C1 segment of cervical spinal cord (tissue), 14 donors: ENCODE measurements at places on chromosomes 11 and 22.

DNA sequence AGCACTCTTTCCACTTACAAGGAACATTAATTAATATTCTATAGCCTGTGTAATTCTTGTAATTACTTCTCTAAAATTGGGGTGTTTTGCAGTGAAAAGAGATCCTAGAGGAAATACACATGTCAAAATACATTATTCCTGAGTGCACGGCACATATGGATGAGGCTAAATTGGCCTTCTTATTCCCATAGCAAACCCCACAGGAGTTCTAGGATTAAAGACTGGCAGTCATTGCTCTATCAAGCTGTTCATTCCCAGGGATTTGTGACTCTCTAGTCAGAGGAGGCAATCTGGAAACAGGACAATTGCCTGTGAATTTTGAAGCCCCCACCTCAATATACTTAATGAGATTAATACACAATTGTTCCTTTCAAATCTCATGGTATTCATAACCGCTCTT is 145.9 kb upstream of the OPCML start:
- no peak for DNase-seq

GRCh38 chr11:91081440-91082043 is 858.7 kb upstream of the CHORDC1 start:
- no peak for DNase-seq

GRCh38 chr22:23675502-23676415 is 15.1 kb upstream of the RGL4 start:
- DNase-seq = no peak

DNA sequence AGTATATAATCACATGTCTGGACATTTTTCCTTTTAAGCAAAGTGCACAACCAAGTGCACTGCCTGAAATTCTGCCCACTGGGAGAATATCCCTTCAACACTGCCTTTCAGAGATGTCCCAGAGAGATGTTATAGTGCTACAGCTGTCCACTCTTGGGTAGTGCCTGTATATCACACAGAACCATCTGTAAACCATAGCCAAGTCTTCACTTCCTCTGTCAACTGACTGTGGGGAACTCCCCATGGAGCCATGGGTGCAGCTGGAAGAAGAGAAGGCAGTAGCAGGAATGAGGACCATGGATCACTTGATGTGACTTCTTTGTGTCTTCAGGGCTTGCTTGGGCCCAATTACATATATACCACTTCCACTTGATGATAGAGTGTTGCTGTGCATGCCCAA is 44.6 kb upstream of the LIN7C start:
- no peak for DNase-seq

DNA sequence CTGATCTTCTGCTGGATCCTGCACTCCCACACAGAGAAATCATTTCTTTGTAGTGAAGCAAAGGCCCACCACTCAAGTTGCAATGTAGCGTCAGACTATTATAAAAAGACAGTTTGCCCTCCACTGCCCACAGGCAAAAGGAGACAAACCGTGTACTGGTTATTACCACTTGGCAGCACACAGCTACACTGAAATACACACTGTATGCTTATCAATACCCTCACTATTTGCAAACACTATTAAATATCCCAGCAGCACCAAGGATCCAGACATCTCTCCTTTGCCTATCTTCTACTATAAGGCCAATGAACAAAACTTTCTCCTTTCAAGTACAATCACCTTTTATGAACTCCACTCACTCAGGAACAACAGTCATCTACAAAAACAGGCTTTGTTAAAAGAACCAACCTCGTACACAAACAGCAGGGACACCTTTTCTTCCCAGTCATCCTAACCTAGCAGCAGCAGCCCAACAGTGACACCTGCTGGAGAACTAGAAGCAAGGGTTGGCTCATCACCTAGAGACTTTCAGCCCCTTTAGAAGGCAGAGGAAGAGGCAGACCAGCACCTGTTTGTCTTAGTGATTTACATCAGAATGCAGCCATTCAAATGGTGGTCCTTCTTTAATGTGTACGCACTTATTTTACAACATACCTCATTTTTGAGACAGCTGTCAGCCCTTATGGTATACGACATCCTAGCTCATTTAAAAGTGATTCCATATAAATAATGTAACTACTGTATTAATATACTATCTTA is 56.1 kb downstream of the AMBRA1 start:
- peak; percentile 30 for DNase-seq

- DNase-seq = no peak
Observed at GRCh38 chr11:97502201-97502600, 1112.4 kb downstream of the JRKL start.

GRCh38 chr22:50473855-50474671 is 772 bp downstream of the SBF1 start:
- no peak for DNase-seq

GRCh38 chr11:134483291-134483690 is 71.2 kb upstream of the B3GAT1 start:
- no peak for DNase-seq

GRCh38 chr22:49330421-49331222 is 497.1 kb downstream of the BRD1 start:
- no peak for DNase-seq

DNA sequence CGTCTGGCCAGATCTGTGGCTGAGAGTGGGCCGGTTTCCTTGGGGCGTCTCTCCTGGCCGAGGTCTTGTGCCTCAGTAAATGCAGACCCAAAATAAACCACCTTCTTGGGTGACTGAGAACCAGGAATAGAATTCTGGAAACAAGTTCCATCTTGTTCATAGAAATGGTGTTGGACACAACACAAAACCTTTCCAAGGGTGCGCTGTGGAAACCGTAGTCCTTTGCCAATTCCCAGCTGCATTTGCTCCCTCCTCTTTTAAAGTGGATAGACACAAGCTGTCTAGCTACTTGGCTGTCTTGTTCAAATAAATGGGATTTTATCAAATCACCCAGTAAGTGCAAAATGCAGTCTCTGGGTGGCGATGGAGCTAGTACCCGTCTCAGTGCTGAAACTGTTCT is 300.2 kb downstream of the SHANK2 start:
- DNase-seq = no peak

DNA sequence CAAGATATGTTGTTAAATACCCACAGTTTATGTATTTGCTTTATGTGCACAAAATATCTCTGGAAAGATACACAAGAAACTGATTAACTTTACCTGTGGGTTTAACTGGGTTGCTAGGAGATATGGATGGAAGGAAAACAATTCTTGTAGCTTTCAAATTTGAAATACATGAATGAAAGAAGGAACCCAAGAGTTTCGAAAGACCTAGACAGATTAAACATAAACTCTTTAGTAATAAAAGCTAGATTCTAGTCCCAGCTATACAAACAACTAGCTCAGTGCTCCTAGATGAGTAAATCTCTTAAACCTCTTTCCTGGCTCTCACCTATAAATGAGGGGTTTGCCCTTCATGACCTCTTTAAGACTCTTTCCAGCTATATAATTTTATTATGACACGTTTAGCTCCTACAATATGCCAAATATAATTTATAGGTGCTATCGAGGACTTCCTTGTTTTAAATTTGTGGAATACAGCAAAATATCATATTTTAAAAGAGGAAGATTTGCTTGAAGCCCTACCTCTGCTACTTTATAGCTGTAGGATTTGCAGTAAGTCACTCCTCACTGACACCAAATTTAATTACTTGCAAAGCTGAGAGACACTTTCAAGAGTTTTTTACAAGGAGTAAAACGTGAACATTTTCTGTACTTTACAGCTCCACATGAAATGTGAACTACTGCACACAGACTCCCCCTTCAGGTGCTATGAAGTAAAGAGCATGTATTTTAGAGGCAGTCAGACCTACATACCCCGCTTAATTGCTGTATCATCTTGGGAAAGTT is 50.7 kb downstream of the RRAS2 start:
- no peak for DNase-seq

- no peak for DNase-seq
Observed at GRCh38 chr11:101929294-101929915, 13.1 kb upstream of the ANGPTL5 start.

- no peak for DNase-seq
Observed at GRCh38 chr11:45233804-45234170, 52.4 kb downstream of the SYT13 start.

GRCh38 chr11:44776551-44777208 is 49.9 kb downstream of the TSPAN18 start:
- DNase-seq = no peak

- no peak for DNase-seq
Observed at GRCh38 chr11:28461338-28461737, 353.1 kb downstream of the METTL15 start.

GRCh38 chr11:79253280-79253679 is 187.6 kb downstream of the TENM4 start:
- peak; percentile 27 for DNase-seq

DNA sequence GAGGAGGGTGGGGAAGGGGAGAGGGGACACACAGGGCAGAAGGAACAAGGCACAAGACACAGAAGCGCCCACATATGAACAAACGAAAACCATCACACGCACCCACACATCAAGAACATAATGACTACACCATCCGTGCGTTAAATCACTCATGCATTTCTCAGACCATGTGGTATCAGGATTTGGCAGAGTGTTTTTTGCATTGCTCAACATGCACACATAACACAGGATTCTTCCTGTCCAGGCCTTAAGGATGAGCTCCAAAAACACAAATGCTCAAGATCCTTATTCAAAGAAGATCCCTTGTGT is 309.5 kb downstream of the CADM1 start:
- DNase-seq = no peak

GRCh38 chr11:126408496-126408895 is 53.0 kb downstream of the ST3GAL4 start:
- DNase-seq = no peak

DNA sequence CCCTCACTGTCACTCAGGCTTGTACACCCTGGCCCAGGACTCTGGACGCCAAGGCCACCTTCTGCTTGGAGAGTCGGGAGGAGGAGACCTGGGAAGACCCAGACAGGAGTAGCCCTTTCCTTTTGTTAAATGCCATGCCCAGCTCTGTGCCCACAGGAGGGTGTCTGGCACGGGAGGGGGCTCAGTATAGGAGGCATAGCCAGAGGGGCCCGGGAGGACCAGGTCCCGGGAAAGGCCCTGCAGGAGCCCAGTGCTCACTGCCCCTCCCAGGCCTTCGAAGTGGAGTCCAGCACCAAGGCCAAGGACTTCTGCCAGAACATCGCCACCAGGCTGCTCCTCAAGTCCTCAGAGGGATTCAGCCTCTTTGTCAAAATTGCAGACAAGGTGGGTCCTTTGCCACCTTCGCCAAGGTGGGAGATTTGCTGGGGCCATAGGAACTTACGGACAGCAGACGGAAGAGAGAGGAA is 79.0 kb downstream of the MYO7A start:
- DNase-seq = no peak

GRCh38 chr22:46801826-46802607 is 39.6 kb downstream of the TBC1D22A start:
- DNase-seq = no peak

DNA sequence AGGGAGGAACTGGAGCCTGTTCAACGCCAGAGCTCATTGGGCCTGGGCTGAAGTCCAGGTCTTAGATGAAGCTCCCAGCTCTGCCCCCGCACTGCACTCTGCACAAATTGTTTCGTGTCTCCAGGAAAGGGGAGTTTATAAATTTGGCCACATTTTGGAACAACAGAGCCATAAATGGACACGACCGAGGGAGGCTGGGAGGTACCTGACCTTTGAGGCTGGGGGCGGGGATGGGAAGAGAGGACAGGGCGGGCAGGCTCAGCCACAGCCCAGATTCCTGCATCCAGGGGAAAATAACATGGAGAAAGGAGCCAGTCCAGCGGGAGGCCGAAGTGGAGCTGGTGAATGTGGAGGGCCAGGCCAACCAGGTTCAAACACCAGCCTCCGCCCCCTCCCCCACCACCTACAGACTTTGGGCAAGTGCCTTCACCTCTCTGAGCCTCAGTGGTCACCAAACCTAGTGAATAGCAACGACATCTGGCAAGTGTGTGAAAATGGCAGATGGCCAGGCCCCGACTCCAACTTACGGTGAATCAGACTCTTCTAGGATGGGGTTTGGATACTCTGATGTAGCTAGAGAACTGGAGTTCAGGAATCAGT is 36.8 kb upstream of the SMTN start:
- no peak for DNase-seq

- DNase-seq = no peak
Observed at GRCh38 chr11:17277024-17277584, 565 bp downstream of the NUCB2 start.

GRCh38 chr11:88318017-88318416 is 19.5 kb downstream of the CTSC start:
- DNase-seq = no peak

- DNase-seq = no peak
Observed at GRCh38 chr11:129012880-129013279, 70.2 kb upstream of the TP53AIP1 start.

GRCh38 chr11:5690216-5690615 is 626 bp downstream of the TRIM22 start:
- DNase-seq = no peak

GRCh38 chr11:57873196-57873911 is 111.8 kb downstream of the CTNND1 start:
- DNase-seq = no peak

DNA sequence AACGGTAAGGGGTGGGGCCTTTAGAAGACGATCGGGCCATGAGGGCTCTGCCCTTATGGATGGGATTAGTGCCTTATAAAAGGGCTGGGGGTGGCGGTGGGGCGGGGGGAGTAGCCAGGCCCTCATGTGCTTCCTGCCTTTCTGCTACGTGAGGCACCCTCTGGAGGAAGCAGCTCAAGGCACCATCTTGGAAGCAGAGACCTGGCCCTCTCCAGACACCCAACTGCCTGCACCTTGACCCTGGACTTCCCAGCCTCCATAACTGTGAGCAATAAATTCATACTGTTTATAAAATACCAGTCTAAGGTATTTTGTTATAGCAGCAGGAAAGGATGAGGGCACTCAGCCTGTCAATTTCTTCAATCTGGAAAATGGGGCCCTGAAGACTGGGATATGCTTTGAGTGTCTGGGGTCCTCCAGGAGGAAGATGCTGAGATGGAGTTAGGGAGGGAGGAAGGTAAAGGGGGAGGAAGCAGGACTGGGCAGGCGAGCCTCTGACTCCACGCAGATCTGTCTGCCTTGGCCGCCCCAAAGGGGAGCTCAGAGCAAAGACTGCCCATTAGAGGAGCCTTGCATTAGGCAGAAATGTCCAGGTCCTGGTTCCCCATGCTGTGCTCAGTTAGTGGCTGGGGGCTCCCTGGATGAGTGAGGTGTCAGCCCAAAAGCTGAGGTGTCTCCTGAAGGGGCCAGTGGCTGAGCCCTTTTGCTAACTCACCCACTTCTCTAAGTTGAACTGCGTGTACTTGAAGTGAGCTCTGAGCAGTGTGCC is 5.3 kb downstream of the CABP2 start:
- DNase-seq = no peak

DNA sequence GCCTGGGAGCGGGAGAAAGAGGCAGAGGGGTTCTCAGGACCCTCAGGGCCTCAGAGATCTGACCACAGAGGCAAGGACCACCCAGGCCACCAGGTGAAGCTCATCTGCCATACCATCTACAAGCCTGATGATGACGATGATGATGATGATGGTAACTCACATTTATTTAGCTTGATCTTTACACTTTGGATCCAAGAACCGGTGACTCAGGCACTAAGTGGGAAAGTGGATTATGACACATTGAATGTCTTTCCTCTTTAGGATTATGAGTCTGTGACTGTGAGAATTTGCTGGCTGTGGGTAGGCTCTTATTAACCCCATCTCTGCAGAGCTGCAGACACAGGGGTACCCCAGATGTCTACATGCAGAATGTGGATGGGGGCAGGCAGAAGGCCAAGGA is 110.3 kb downstream of the DSCAML1 start:
- DNase-seq = no peak

- no peak for DNase-seq
Observed at GRCh38 chr22:21106000-21106399, 60.3 kb downstream of the LRRC74B start.

- DNase-seq = no peak
Observed at GRCh38 chr11:77381729-77382665, 80.5 kb upstream of the GDPD4 start.

GRCh38 chr22:16717699-16718558 is 107.3 kb downstream of the XKR3 start:
- peak; percentile 7 for DNase-seq
